Erythroblast (primary cell): ENCODE measurements at places on chromosomes 11 and 22.

DNA sequence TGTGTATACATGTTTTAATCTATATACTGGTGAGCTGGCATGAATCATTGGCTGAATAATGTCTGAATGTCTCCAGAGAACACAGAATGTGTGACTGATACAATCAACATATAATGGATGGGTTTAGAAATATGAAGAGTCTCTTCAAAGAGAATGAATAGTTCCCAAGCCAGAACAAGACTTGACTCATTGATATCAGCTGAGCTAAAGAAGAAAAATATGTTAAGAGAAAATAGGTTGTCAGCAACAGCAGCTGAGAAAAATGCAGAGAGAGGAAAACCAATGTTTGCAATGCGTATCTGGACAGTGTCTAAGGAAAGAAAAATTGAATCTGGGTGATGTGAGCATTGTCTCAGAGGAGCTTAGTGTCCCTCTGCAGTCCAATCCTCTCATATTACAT, 1281.8 kb upstream of the TENM4 start:
- DNase-seq, result no peak

DNA sequence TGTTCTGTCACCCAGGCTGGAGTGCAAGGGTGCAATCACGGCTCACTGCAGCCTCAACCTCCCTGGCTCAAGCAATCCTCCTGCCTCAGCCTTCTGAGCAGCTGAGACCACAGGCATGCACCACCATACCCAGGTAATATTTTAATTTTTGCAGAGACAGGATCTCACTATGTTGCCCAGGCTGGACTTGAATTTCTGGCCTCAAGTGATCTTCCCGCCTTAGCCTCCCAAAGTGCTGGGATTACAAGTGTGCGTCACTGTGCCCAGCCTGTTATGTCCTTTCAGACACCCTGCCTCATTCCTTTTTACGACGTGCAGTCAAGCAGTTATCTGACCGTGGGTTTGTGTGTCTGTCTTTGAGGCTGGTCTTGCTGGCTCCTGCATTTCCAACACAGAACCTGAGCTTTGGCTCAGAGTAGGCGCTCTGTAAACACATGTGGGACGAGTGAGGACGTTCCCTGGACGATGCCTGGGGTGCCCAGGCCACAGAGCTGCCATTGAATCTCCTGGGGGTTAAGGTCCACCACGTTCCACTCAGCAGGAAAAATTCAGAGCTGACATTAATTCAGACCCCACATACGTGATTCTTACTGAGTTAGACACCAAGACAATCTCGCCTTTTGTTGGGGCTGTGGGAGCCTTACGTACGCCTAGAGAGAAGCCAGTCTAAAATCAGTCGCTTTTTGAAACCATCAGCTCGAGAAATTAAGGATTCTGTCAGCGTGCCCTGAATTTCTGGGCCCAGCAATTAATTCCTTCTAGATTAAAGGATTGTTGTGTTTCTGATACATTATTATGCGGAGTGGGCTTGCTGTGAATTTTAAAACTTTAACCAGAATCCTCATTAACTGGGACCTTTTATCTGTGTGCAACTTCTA, 21.5 kb upstream of the EMID1 start:
- DNase-seq, result no peak

- peak; percentile 65 for DNase-seq
These were observed at the start of gene RASGRP2 for GRCh38 chr11:64743591-64744543. Gene RASGRP2, minus strand, starts transcription at chr11:64744142. Its CDS starts 1,276 bp downstream, at chr11:64742866.

DNA sequence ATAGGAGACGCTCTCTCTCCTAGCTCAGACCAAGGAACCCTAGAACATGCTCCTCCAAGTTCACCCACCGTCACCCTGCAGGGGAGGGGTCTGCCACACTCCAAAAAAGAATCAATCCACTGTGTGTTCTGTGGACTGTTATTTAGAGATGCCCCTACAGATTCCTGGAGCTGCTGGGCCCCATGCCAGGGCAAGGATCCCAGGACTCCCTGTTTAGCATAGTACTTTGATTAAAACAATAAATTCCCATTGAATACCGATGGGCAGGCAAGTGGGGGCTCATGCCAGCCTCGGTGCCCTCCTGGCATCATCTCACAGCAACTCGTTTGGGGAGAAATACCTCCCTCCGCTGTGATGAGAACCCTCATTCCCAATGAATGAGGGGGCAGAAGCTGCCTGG, 247.5 kb downstream of the ST3GAL4 start:
- DNase-seq, result no peak

DNA sequence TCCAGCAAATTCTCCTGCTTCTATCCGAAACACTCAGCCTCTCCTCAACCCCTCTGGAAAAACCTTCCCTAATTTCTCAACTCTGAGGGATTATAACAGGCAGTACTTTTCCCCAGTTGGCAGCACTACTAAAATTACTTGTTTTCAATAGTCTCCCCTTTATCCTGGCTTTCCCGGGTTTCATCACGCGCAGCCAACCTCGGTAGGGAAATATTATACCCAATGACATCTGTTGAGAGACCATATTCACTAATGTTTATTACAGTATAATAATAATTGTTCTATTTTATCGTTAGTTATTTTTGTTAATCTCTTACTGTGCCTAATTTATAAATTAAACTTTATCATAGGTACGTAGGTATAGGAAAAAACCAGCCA, 330 bp upstream of the POLD3 start:
- DNase-seq, result no peak

GRCh38 chr11:218815-219593, 11.5 kb downstream of the RIC8A start:
- no peak for DNase-seq

DNA sequence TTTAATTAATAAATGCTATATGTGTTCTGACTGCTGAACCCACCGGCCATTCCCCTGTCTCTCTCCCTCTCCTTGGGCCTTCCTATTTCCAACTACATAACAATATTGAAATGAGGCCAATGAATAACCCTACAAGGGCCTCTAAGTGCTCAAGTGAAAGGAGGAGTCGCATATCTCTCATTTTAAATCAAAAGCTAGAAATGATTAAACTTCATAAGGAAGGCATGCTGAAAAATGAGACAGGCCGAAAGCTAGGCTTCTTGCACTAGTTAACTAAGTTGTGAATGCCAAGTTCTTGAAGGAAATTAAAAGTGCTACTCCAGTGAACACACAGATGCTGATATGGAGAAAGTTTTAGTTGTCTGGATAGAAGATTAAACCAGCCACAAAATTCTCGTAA, 109.2 kb downstream of the TSPAN18 start:
- no peak for DNase-seq

GRCh38 chr22:23804781-23805291, 18.1 kb downstream of the SMARCB1 start:
- no peak for DNase-seq

DNA sequence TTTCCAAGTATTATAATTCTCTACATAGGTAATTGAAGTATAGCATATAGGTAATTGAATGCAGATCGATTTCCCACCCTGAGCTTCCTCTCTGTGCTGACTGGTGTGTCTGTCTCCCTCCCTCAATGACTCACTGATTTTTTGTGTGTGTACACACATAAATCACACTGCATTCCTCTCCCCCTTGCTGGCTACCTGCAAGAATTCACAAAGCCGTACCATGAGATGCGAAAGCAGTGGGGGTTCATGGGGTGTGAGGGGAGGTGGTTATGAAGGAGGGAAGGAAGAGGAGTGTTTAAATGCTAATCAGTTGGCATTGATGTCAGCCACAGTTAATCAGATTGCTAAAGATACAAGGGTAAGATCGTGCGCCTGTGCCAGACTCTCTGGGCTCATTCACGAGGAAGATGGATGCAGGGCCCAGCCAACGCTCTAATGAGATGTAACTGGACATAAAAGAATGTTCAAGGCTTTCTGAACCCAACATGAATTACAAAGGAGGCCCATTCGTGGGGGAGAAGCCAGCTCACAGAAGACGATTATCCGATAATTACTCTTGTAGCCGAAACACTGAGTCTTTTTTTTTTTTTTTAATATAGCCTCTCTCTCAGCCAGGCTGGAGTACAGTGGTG, 107.4 kb downstream of the SEZ6L start:
- DNase-seq, result no peak

- DNase-seq, result no peak
These were observed 19.7 kb downstream of the DKK3 start for GRCh38 chr11:11988681-11989261.

DNA sequence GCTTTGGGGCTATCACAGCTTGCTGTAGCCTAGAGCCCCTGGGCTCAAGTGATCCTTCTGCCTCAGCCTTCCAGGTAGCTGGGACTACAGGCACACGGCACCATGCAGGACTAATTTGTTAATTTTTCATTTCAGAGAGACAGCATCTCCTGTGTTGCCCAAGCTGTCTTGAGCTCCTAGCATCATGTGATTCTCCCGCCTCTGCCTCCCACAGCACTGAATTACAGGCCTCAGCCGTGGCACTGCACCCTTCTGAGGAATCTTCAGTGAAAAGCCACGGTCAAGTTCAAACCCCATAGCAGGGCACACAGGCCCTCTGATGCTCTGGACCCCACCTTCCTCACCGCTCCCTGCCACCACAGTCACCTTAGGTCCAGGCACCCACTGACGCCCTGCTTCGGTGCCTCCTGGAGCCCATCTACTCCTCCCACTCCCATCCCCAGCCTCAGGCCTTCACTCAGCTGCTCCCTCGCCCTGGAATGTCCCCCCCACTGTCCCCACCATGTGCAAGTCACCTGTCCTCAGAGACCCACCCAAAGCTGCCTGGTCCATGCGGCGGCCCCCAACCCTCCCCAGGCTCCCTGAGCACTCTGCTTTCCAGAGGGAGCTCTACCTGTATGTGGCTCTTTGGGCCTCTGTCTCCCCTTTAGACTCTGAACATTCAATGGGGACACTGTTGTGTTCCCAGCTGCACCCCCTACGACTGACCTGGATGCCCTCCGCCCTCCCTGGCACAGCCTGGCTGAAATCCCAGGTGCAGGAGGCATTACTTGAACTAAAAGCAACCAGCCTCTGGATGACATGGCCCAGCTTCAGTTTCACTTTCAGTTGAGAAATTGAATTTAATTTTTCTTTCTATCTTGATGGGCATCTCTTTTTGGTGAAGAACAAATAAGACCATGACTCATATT, 1.6 kb downstream of the APOL2 start:
- DNase-seq, result peak; percentile 34

DNA sequence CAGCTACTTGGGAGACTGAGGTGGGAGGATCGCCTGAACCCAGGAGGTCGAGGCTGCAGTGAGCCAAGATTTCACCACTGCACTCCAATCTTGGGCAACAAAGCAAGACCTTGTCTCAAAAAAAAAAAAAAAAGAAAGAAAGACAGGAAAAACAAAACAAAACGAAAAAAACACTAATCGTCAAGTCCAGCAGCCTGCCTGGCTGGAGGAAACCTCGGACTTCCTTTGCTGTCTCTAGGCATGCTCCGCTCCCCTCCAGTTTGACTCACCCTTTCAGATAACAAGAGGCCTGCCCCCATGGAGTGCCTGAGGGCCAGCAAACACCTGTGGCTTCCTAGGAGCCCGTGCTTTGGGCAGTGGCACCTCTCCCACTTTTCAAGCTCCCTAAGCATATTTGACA, 28.8 kb upstream of the CHKA start:
- peak; percentile 27 for DNase-seq

- DNase-seq, result no peak
These were observed 14.2 kb upstream of the CCDC89 start for GRCh38 chr11:85699957-85700741.

DNA sequence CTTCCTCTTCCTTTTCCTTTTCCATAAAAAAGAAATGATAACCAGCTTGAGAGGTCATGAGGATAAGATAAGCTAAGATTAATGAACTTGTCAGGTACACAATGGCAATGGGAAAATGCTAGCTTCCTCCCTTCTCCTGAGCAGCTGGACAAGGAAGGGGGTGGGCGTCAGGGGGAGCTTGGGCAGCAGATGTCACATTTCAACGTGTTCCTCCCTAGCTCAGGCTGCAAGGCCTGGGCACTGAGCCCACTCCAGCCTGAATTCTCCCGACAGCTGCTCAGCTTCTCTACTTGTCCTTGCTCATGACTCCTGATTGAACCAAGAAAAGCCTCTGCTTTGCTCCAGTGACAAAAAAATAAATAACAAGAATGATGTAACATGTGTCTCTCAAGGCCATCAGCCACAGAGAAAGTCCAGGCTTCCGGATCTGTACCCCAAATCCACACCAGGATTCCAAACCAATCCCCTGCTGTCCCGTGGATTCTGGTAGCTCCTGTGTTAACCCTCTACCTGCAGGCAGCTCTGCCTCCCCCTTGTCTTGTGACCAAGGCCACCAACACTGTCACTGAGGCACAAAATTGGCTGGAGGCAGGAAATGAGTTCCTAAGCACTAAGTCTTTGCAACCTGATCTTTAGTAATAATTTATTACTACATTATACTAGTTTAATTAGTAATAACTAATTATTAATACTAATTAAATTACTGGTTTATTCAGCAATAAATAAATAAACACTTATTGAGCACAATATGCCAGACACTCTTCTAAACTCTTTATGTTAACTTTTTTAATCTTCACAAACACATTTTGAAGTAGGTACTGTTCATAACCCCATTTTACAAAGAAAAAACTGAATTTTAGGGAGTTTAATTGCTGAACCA, 146.5 kb downstream of the CCDC34 start:
- DNase-seq, result no peak

GRCh38 chr11:119188067-119188466, 2.8 kb downstream of the NHERF4 start:
- DNase-seq, result no peak

DNA sequence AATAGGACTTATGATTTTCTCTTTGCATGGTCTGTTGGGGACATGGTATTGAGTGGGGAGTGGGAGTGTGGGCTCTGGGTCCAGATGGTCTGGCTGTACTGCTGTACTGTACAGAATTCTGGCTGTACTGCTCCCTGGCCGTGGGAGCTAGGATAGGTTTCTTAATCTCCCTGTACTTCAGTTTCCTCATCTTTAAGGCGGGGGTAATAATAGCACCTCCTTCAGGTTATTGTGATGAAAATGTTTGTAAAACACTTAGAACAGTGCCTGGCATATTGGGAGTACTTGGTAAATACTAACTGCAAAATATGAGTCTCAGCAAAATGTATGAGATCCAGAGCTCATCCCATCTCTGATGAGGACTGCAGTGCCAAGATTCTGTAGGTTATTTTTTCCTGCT, 198.6 kb downstream of the KIF18A start:
- no peak for DNase-seq

DNA sequence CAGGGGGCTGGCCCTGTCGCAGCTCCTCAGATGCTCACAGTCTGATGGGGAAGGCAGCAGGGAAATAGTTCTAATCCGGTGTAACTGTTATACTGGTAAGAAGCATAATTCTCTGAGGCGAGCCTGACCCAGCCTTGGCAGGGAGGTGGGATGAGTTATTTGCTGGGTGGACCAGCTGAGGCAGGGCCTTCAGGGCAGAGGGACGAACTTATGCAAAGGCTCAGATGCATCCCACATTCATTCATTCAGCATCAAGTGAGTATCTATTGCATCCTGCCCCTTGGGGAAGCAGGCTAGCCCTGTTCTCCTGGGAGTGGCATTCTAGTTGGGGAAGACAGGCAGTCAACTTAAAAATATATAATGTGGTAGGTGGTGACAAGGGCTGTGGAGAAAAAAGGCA, 13.6 kb upstream of the SREBF2 start:
- no peak for DNase-seq

GRCh38 chr11:69027704-69028372, 14.8 kb upstream of the MRGPRF start:
- DNase-seq, result no peak
